ENCODE measurements at places on chromosomes 7 and 10.

GRCh38 chr7:151177310-151177709, 9.7 kb downstream of the ASB10 start:
- DNase-seq: no peak

DNA sequence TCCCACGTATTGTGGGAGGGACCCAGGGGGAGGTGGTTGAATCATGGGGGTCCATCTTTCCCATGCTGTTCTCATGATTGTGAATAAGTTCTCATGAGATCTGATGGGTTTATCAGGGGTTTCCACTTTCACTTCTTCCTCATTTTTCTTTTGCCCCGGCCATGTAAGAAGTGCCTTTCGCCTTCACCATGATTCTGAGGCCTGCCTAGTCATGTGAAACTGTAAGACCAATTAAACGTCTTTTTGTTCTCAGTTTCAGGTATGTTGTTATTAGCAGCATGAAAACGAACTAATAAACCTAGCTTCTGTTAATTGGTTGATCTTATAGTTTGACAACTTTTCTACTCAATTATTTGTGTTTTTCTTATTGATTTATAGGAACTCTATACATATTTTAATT, 206.3 kb downstream of the NXPH1 start:
- no peak for DNase-seq

- DNase-seq: no peak
These were observed 5.0 kb downstream of the RBAK start for GRCh38 chr7:5050676-5051075.

- DNase-seq: no peak
These were observed 52.7 kb downstream of the RBM17 start for GRCh38 chr10:6141296-6142151.

DNA sequence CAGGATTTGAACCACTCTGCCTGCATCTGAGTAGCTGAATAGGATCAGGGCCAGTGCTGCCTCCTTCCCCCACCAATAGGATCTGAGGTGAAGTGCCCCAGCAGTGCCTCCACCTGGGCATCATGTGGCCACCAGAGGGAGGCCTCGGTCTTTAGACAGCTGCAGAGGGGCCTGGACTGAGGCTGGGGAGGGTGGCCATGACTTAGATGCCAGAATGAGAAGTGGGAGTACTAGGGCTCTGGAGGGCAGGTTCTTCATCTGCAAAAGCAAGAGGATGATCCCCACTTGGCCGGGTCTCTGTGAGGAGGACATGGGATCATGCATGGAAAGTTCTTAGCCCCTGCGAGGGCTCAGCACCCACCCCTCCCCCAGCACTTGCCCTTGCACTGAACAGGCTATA, 56.9 kb downstream of the NEUROG3 start:
- DNase-seq: peak; percentile 44

- no peak for DNase-seq
These were observed 68.0 kb upstream of the SAMD8 start for GRCh38 chr10:75043256-75044131.

DNA sequence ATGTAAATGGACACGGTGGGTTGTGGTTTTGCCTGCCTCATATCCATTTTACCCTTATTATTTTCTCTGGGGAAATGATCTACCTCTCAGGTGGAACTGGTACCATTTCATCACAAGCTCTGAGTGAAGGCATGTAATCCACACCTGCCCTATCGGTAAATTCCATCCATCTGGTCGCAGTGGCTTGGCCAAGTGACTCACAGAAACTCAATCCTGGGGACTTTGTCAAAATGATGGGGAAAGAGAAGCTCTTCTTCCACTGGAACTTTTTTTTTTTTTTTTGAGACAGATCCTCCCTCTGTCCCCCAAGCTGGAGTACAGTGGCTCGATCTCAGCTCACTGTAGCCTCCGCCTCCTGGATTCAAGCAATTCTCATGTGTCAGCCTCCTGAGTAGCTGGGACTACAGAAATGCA, 48.2 kb upstream of the ANKRD1 start:
- no peak for DNase-seq

DNA sequence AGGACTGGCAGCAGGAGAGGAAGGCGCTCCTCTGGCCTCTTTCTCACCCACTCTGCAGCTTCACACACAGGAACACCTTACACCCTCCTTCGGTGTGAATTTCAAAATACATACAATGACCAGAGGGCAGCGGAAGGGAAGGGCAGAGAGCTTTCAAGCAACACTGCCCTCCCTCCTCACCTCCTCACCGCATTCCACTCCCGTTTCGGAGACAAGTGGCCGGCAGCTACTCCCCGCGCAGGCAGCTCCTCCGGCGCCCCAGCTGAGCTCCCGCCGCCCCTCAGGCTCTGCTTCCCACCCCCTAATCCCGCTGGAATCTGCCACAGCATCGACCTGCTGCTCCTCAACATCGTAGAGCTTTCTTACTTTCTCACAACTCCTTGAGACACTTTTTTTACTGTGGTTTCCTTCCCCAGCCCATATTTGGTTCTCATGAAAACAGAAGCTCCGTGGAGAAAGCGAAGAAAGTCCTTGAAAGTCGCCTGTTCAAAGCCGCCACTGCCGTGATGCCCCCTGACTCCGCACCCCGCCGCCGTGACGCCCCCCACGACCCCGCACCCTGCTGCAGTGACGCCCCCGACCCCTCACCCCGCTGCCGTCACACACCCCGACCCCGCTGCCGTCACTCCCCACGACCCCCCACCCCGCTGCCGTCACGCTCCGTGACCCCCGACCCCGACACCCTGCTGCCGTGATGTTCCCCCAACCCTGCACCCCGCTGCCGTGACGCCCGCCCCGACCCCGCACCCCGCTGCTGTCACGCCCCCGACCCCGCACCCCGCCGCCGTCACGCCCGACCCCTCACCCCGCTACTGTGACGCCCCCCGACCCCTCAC, 14.6 kb upstream of the GPER1 start:
- DNase-seq: no peak

- no peak for DNase-seq
These were observed 77.1 kb downstream of the ARHGAP22 start for GRCh38 chr10:48527756-48528155.

DNA sequence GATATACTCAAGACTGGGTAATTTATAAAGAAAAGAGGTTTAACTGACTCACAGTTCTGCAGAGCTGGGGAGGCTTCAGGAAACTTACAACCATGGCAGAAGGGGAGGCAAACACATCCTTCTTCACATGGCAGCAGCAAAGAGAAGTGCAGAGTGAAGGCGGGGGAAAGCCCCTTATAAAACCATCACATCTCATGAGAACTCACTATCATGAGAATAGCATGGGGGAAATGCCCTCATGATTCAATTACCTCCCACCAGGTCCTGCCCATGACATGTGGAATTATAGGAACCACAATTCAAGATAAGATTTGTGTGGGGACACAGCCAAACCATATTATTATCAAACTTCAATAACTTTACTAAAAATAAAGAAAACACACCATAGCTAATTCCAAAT, 30.4 kb upstream of the JAZF1 start:
- DNase-seq: no peak

GRCh38 chr7:43764039-43764761, 5.7 kb downstream of the BLVRA start:
- no peak for DNase-seq

DNA sequence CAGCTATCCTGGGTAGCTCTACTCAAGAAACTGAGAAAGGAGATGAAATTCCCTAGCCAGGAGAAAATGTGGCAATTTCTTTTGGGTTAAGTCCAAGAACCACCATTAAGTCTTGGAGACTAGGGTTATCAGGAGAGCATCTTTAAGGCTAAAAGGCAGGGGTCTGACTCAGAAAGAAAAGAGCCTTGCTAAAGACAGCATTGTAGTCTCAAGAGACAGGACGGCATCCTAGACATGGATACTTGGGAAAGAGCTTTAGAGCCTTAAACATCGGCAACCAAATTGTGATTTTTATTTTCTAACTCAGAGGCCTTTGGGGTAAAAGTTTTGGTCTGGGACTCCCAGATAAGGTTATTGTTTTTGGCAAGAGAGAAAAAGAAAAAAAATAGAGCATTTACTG, 83.1 kb downstream of the FAS start:
- no peak for DNase-seq

DNA sequence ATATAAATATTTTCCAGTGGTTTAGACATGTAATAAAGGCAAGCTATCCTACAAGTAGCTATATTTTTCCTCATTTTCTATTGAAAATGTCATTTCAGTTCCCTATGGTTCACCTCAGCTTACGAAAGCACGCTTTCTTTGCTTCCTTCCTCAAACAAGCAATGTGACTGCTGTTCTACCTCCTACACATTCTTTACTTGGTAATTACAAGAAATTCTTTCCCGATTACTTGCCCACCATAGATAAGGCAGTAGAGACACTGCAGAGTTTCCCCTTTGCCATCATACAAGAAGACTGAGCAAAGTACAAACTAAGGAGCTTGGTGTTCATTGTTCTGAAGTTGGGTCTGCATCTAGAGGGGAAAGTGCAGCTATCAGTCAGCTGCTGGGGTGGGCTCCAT, 249.4 kb downstream of the CRPPA start:
- DNase-seq: no peak

GRCh38 chr7:149776289-149776688, 2.9 kb upstream of the ZNF467 start:
- DNase-seq: no peak

DNA sequence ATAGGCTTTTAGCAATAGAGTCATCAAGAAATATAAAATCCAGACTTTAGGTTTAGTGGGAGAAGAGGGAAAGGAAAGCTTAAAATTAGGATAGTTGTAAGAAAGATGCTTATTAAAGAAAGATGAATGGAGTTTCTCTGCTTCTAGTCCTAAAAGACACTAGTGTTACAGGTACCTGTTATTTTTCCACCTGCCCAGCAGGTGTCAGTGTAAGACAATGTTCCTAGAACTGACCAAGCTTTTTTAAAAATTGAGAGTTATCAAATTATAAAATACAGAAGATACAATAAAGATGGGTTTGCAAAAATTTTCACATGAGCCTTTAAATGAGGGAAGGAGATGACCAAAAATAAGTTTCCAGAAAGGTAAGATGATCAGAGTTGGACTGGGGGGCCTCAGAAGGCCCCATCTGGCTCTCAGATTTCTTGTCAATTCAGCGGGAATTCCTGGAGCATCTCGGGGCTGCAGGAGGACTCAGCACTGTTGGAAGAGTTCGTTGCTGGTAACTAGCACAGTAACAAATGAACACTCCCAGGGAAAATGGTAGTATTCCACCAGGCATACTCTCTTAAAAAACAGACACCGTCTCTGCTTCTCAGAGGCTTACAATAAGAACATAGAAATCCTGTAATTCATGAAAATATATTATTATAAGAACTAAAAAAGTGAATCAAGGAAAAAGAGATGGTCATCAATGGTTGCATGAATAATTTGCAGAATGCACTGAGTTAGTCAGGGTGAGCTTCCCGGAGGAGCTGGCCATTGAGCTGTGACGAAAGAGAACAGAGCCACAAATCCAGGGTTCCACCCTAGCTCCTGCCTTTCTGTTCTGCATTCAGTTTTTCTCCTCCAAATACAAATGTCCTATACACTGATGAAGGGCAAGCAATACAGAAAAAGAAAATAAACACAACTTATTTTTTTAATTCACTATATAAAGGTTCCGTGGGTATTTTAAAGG, 71.8 kb upstream of the PIK3CG start:
- DNase-seq: peak; percentile 24

- peak; percentile 67 for DNase-seq
These were observed 228.0 kb downstream of the TWIST1 start for GRCh38 chr7:18889436-18889835.

DNA sequence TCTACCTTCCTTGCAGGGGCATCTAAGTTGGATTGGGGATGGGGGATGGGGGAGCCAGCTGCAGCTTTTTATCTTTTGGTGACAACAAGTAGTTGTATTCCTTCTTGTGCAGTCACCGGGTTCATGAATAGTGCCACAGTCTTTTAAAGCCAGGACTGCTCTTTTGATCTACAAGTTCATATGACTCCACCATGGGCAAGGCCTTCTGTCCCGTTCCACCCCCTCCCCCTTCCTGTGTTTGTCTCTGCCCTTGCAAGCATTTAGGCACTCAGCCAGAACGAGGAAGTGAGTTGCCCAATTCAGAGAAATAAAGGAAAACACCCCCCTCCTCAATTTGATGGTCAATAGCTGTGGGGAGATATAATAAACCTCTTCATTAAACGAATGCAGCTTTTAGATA, 44.8 kb upstream of the EGR2 start:
- no peak for DNase-seq

- no peak for DNase-seq
These were observed 2.4 kb downstream of the PWWP2B start for GRCh38 chr10:132399117-132400035.

DNA sequence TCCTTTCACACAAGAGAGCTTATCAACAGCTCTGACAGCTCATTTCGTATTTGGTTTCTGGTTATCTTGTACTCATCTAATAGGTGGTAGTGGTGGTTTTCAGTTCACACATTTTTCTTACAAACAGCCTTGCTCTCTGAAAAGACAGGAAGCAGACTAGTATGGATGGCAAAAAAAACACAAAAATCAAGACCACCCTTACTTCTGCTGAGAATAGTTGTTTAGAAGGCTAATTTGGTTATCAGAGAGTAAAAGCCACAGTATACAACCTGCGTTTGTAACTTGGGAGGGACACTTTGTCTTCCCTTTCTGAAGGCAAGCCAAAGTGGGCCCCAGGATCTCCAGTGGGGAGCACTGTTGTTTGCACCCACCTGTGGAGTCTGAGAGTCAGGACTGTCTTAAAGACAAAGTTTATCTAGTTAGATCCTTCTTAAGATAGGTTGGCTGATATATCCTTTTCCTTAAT, 68.0 kb downstream of the PIP4K2A start:
- DNase-seq: no peak

DNA sequence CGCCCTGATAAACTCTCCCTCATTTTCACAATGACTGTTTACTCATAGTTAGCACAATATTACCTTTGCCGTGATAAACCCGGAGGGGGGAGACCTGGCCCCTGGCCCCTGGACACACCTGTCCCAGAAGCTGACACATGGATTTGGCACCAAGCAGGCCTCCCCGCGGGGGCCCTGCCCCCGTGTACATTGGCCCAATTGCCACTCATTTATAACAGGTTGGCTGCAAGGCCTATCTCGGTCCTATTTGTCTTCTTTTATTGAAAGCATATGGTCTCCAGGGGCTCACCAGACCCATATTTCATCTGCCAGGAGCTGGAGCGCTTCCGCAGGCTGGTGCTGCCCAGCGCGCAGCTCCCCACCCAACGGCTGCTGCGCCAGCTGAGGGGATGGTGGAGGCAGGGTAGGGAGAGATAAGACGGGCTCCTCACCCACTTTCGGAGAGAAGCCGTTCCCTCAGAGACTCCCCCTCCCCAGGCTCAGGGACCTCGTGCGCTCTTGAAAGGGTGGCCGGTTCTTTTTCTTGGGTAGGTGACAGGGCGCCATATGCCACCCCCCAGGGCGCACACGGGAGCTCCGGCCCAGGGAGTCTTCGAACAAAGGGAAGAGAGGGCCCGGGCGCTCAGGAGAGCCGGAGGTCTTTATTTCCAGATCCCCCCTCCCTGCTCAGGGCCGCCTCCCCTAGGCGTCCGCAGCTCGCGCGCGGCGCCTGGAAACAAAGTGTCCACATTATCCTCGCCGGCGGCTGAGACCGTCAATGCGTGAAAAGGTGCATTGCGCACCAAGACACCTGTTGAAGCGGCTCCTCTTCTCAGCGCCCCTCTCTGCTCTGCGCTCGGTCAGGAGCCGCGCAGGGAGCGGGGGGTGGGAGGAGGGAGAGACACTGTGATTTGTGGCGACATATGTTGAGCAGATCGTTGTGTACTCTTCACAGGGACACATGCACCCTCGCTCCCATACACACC, 4.3 kb upstream of the NEUROG3 start:
- peak; percentile 34 for DNase-seq

Measured in NCI-H2081 (cell line).